ENCODE measurements at places on chromosomes 6 and 20.

GRCh38 chr6:33719326-33719987 is 8.0 kb upstream of the UQCC2 start:
- DNase-seq = no peak
- no peaks in the 10 kb centered on the region for H3K4me1 ChIP-seq
- no peak overlapping the region for H3K27ac ChIP-seq
- no peak overlapping the region for H3K4me3 ChIP-seq
- peaks cover 4% of the 10 kb centered on the region for H3K36me3 ChIP-seq
- H3K27me3 ChIP-seq = peaks cover 53% of the 10 kb centered on the region

- no peaks in the 10 kb centered on the region for H3K27me3 ChIP-seq
- H3K27ac ChIP-seq = no peak overlapping the region
- H3K36me3 ChIP-seq = peaks cover 4% of the 10 kb centered on the region
- H3K4me1 ChIP-seq = no peaks in the 10 kb centered on the region
- no peak for DNase-seq
Observed at GRCh38 chr6:30893001-30893591, 8.8 kb downstream of the DDR1 start.

DNA sequence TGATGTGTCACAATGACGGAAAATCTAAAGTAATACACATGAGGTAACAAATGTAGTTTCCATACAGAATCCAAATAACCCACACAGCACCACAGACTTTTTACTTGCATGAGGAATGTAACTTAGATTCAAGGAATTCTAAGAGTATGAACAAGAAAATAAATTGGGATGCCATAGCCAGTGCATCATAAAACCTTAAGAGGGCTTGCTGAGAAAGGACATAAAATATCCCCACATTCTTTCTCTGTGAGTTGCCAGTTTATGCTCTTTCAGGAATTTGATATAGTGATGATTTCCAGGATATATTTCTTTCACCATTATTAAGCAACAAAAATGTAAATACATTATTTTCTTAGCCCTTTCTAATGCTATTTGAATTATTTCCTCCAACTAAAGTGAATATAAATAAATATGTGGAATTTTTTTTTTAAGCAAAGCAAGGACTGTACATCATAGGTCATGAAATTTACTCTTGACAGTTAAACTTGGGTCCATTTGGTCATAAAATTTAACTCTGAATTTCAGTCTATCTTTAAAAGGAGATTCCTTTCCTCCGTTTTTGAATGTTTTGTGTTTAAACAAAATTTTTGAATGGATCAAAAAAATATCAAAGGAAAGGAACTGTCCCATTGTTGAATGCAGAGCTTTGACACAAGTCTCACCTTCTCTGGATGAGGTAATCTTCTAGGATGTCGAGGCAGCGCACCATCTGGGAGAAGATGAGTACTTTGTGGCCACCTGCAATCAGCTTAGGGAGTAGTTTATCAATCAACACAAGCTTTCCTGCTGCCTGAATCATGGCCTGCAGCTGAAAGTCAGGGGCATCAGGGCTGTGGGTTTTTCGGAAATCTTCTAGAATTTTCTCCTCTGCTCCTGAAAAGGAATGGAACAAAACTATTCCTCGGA is 116.3 kb upstream of the EMILIN3 start:
- no peak for DNase-seq
- H3K4me3 ChIP-seq = no peak overlapping the region
- no peaks in the 10 kb centered on the region for H3K27me3 ChIP-seq
- no peak overlapping the region for H3K27ac ChIP-seq
- H3K4me1 ChIP-seq = no peaks in the 10 kb centered on the region

GRCh38 chr20:33399924-33400323 is 1.4 kb downstream of the CDK5RAP1 start:
- H3K27me3 ChIP-seq = no peaks in the 10 kb centered on the region
- DNase-seq = no peak
- peaks cover 18% of the 10 kb centered on the region for H3K36me3 ChIP-seq
- peak overlapping the region; percentile 89 for H3K27ac ChIP-seq
- H3K4me3 ChIP-seq = peak overlapping the region; percentile 99
